ENCODE measurements at places on chromosomes 2 and 18. TPM values are rescaled to one million over a fixed set of nuclear protein-coding genes. Genes with fewer than 3 reads are reported as not detected.

GRCh38 chr2:25306777-25307368 lies 34.9 kb downstream of the DNMT3A start:
- no peak for DNase-seq

DNA sequence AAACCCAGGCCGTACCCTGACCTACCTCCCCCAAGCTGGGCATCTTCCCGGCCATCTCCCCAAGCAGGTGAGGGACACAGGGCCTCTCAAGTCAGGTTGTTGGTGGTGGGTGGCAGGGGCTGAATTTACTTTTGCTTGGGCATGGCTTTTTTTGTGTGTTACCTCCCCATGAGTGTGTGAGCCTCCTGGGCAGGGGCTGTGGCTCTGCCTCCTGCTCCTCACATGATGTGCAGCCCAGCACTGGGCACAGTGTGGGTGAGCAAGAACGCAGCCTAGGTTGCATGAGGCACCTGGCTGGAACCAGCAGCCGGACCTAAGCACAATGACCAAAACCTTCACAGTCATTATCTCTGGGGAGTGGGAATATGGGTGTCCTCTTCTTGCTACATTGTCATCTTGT lies 22.3 kb downstream of the CELF4 start:
- DNase-seq: no peak

- DNase-seq: no peak
Observed at GRCh38 chr2:134320930-134321329, 67.1 kb downstream of the MGAT5 start.

- no peak for DNase-seq
Observed at GRCh38 chr2:190530248-190530900, 4.1 kb downstream of the NEMP2 start.

DNA sequence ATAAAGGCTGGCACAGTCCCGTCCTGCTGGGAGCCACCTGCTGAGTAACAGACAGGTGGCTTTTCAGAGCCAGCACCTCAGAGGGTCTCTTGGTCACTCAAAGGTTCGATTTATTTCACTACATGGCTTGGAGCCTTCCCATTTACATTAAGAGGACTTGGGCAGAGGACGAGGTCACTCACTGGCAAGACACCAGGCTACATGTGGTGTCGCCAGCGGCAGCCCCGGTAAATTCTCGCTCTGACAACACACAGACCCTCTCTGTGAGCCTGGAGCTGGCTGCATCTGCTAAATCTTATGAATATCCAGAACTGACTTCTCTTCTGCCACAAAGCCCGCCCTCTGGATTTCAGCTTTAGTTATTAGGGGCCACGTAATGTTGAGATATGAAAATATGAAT lies 254.7 kb downstream of the VAPA start:
- DNase-seq: no peak

Gene KCNS3
- polyA plus RNA-seq: 8.7 TPM

Gene WDR35
- 29.3 TPM for polyA plus RNA-seq

Gene KCNK3
- polyA plus RNA-seq: 1.5 TPM

Gene PPP1R7
- polyA plus RNA-seq: 80.9 TPM

Gene TMBIM1
- polyA plus RNA-seq: 90.9 TPM
